ENCODE measurements at places on chromosomes 7 and 10. TPM values are rescaled to one million over a fixed set of nuclear protein-coding genes. Genes with fewer than 3 reads are reported as not detected.
A peak's percentile ranks its signal among the peaks of the same experiment; 100 is the strongest.

The RNF32 gene
- total RNA-seq = 1.7 TPM

The ANKRD61 gene
- total RNA-seq = not detected

The ACTR3C gene
- total RNA-seq = not detected

The GPR15LG gene
- not detected for total RNA-seq

The GJD4 gene
- not detected for total RNA-seq

The CPED1 gene
- total RNA-seq = 3.4 TPM

The SLC39A12 gene
- not detected for total RNA-seq

The PHYHIPL gene
- not detected for total RNA-seq

DNA sequence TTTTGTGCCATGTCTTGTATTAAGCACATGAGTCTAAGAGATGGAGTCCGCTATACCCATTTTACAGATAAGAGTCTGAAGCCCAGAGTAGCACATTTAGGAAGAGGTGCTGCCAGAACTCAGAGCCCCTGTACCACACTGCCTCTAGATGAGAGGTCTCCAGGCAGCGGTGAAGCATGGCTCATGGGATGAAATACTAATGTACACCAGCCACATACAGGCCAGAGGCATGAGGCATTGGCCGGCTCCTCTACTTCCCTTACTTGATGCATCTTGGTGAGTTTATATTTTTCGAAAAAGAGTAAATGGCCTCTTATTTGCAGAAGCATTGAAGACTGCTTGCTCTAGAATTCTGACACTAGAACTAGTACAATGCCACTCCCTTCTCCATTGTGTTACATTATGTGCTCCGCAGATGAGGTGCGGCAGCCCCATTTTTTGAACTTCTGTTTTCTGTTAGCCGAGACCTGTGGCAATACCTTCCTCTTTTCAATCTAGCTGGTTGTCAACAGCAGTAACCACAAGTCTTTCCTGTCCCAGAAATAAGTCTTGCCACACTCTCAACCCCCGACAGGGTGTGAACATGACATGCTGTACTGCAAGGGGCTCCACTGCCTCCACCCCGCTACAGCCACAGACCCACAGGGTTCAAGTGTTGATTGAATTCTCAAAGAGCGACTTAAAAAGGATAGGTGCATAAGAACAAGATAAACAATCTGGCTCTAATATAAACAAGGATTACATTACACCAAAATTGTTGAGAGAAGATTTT is 145.3 kb downstream of the CELF2 start:
- DNase-seq = peak; percentile 21

- no peak for DNase-seq
These were observed 18.0 kb downstream of the RNLS start for GRCh38 chr10:88565072-88565471.

DNA sequence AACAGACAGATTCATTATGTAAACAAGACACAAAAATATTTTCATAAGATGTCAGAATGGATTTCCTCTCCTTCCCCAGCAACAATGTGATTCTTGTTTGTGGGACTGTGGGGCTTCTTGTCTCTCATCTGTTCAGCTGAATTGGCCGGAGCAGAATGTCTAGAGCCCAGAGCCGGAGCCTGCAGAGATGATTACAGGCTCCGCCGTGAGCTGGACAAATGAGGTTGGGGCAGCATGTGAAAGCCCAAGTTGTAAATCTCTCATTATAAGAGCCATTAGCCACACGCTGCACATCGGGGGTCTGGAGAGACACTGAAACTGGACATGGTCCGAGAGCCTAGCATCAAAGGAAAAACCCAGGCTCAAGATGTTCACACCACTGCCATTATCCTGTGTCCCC is 137.0 kb upstream of the ADAM12 start:
- DNase-seq = peak; percentile 54

- DNase-seq = no peak
These were observed 184.2 kb downstream of the KMT2E start for GRCh38 chr7:105198223-105198622.

GRCh38 chr7:8423057-8423456 is 10.4 kb upstream of the NXPH1 start:
- DNase-seq = no peak

- DNase-seq = peak; percentile 75
These were observed 29.2 kb downstream of the ZNF783 start for GRCh38 chr7:149291036-149291780.

DNA sequence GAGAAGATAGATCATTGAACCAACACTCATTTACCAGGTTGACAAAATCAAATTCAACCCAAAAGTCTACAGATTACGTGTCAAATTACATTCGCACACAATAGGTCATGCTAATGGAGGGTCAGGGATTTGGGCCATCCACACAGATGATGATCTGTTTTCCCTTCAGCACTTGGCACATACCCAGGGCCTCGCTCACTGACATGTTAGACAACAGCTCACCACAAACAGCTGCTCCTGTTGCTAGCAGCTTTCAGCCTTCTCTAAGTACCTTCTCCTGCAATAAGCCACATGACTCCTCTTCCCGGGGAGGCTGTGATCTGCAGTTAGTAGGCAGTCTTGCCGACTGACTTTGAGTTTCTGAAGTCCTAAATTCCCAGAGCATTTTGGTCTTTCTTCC is 18.4 kb downstream of the NKX2-3 start:
- DNase-seq = no peak

- no peak for DNase-seq
These were observed 137.9 kb upstream of the HDAC9 start for GRCh38 chr7:18357691-18358090.

GRCh38 chr7:131103997-131104396 is 223.7 kb upstream of the MKLN1 start:
- no peak for DNase-seq

DNA sequence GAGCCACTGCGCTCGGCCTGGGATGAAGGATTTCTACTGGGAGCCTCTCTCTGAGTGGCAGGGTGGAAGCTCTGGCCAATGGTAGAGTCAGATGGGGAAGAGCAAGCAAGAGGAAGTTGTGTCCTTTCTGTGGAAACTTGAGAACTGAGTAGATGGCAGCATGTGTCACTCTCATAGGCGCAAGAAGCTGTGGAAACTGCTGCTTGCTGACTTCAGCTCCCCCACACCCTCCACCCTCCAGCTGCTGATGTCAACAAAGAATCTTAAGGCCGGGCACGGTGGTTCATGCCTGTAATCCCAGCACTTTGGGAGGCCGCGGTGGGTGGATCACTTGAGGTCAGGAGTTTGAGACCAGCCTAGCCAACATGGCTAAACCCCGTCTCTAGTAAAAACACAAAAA is 39.8 kb upstream of the SRGN start:
- no peak for DNase-seq

DNA sequence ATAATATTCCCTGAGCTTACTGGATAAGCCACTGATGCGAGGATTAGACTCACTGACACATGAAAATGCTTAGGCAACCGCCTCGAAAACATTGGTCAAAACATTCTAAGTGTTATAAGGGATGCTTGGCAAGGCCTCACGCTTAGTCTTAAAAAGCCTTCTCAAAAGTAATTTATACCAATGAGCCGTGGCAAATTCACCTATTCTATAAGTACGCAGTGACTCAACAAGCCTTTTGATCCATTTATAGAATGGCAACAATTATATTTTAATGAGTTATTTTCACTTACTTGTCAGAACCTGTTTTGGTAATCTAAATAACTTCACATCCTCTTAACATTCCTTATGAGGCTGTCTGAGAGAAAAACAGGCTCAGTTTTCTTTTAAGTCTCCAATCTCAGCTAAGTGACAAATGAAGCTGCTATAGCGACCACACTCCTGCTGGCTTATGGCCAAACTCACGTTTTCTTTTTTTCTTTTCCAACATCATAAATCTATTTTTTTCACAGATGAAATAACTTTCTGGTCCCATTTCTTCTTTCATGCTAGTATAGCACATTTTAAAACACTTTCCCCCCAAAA is 121.2 kb upstream of the AFAP1L2 start:
- DNase-seq = no peak

- no peak for DNase-seq
These were observed 22.0 kb upstream of the MSMB start for GRCh38 chr10:46068117-46068516.

GRCh38 chr10:133012573-133013359 is 70.4 kb upstream of the CFAP46 start:
- DNase-seq = no peak

DNA sequence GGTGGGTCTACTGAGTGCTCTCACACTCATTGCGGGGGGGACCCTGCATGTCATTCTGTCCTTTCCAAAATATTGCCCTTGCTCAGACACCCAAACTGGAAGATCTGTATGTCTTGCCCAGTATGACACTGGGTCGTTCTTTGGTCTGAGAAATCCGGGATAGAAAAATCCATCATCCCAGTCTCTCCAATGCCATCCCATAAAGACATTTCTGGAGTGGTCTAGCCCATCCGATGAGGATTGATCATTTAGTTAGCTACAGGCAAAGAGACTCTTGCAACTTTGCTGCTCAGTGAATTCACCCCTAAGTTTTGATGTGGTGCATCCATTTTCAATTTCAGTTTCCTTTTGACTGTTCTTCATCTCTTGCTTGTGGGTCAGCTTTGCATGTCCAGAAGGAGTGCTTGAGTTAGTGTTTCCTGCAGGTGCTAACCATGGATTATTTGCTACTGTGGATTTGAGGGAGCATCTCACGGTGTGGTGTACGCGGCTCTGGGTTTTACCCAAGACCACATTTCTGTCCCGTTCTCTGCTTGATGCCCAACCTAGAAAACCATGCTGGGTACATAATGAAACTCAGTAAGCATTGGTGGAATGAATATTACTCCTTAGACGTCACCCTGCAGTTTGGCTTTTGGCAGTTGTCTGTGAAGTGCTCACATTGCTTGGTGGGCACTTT is 247.0 kb upstream of the MKI67 start:
- DNase-seq = peak; percentile 38

DNA sequence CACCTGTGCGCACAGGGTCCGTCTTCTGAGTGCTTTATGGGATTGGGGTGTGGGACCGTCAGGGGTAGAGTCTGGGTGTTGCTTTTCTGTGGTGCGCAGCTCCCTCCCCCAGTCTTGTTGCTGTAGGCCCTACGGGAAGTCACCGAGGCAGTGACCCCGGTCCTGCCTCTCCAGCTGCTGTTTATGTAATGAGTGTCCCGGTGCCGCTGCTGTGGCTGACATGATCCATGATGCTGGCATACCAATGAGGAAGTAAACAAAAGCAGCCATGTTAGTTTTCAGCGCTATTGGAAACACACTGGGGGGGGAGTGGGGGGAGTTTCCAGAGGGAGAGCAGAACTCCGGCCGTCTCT is 1.1 kb downstream of the TRIM8 start:
- DNase-seq = no peak

Measured in osteocyte (in vitro differentiated cells).